Stimulated activated CD4-positive, alpha-beta T cell treated with anti-CD3 and anti-CD28 coated beads, TNF-alpha, amount 100 ng/mL, for 48 hours (primary cell): ENCODE measurements at places on chromosomes 3 and 15.

DNA sequence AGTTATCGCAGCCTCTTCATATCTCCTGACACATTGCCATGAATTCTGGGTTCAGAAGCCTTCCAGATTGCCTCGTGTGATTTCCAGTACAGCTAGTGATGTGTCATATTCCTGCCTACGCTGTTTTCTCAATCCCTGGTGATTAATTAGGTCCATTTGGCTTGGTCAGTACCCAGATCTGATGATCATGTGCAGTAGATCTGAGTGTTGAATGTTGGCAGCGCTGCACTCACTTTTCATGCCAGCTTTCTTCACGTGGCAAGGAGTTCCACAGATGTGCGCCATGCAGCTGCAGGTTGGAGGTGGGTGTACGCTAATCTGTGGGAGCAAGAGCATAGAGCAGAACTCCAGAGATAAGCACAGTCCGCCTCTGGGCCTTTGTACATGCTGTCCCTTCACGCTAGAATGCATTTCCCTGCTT, 86.9 kb upstream of the COL6A5 start:
- no peak for DNase-seq

DNA sequence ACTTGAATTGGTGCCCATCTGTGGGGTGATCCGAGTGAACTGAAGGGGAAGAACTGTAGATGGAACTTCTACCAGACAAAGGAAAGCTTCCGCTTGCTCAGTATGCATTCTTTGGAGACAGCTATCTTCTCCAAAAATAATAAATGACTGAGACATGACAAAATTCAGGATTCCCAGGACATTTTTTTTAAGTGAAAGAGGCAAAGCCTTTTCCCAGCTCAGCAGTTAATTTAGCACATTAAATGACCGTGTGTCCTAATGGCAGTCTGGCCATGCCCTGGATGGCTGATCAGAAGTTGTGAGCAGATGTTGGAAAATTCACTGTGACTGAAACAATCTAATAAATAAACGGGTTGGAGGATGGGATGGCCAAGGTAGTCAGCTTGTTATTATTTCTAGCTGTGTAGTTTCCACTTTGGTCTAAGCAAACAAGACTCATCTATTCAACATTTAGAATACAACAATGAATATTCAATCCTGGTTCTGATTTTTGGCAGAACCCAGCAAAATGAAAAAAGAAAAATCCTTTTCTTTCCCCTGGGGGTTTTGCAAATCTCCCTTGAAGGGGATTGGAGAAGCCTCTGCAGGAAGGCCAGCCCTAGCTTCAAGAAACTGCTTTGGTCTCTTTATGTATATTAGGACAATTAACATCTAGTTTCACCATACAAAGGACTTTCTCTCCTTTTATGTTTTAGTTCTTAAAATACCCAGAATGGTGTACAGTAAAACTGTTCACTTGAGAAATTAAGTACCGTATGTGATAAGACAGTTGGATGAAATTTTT, 540.9 kb upstream of the MDFIC2 start:
- DNase-seq: no peak

GRCh38 chr3:73470860-73471259, 153.9 kb downstream of the PDZRN3 start:
- DNase-seq: no peak

GRCh38 chr3:69014022-69014580, 617 bp upstream of the EOGT start:
- DNase-seq: no peak

DNA sequence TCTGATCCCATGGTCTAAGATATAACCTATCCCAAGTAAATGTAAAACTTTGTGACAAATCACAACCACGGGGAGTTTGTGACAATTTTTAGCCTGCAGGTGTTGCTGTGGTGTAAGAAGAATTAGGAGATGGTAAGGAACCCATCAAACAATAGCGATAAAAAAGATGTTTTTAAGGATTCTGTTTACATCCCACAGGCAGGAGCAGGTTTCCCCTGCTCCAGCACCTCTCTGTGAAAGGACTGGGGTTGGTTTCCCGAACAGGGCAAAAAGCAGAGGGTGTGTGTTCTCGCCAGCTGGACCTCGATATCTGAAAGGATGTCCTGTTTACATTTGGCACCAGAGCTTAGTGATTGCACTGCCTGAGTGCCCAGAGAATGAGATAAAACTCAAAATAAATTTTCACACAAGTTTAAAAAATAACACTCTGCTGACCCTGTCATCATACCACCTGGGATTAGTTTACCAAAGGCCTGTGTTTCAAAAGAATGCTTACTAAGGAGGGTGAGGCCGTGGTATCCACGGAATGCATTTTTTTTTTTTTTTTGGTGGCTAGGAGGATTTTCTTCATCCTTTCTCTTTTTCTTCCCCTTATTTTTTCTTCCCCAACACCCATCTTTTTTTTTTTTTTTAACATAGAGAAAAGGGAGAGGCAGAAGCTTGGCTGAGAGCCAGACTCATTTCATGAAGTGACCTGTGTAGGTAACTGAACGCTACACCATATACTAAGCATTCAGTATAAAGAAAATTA, 151.8 kb upstream of the DPH6 start:
- no peak for DNase-seq
